ENCODE measurements at places on chromosomes 2 and 18.

DNA sequence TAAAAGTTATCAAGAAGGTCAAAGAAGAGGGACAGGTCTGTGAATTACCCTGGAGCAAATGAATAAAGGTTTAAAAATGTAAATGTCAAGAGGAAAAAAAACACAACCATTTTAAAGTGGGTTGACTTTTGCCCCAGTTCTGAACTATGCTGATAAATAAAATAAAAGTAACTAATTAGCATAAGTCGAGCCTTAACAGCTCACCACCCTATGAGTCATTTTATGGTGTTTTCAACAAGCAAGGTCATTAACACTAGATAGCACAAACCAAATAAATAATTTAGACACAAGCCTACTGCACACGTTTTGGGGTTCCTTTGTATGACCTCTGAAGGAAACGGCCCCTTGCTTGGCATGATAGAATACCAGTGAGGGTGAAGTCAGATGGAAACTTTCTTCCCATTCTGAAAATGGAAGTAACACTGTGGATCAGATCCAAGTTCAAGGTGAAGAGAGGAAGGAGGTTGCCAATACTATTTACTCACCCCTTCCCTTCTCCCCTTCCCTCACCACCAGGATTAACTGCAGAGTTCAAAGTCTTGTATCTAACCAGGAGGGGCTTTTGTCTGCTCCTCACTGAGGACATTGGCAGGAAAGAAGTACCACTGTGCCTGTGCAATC is 380.0 kb upstream of the ACVR2A start:
- DNase-seq: no peak

GRCh38 chr2:157318884-157319283 is 6.7 kb downstream of the ERMN start:
- no peak for DNase-seq

- no peak for DNase-seq
Measured at GRCh38 chr2:184549153-184549552, 49.2 kb upstream of the ZNF804A start.

- no peak for DNase-seq
Measured at GRCh38 chr2:165224941-165225340, 14.3 kb upstream of the SCN2A start.

DNA sequence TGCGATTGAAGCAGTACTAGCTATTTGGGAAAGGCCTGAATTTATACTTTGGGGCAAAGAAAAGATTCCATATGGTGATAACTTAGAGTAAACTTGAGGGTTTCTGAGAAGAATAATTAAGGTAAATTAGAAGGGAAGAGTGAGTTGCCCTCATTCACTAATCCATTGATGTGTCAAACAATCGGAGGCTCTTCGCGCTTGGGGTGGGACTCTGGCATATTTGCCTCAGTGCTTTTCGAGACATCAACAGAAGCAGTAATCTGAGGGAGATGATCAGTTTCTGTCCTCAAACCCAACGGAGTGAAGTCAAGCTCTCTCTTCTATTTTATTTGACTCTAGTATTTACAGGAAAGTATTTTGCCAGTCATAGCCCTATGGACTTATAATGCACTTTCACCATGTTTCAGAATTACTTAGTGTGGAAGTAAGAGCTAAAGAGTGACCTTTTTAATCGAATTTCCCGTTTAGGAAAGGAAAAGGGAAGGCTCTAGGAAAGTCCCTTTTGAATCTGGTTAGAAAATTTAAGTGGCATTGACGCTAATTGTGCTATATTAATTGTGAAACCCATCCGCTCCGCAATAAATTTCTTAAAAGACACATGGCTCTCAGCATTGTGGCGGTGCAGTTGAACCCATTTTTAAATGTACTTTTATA is 1.3 kb downstream of the RAB10 start:
- DNase-seq: no peak

DNA sequence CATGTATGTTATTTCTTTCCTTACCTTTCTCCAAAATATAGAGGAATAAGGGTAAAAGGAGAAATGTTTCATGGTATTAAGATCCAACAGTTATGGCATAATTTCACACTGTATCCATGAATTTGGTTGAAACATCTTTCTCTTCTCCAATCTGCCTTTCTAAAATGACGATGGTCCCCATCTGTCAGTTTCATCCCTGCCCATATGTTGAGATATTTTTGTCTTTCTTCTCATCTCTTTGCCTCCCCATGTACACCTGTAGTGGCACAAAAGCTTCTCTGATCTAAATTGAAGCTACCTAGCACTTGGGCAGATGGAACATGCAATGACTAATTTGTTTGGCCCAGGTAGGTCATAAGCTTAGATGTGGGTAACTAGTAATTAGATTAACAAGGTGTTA is 90.7 kb upstream of the LRRTM1 start:
- no peak for DNase-seq

- no peak for DNase-seq
Measured at GRCh38 chr2:146081459-146081858, 1561.5 kb upstream of the ZEB2 start.

DNA sequence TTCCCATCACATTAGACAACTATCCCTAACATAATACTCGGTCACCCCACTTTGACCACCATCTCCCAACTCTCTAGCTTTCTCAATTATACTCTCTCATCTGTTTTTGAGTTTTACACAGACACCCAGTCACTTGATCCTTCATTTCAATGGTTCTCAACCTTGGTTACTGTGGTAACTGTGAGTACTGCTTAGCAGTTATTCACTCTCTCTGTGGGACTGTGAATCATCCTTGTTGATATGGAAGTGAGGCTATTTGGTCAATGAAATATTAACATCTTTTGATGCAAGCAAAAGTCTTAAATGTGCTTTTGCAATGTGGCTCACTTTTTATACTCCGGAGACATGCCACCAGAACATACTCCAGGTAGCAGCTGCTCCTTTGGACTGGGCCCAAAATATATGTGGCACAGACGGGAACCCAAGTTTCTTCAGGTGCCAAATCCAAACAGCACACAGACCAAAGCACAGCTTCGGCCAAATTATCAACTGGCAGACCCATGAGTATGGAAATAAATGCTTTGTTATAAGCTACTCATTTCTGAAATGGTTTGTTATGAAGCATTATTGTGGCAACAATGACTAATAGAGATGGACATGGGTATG is 75.0 kb upstream of the SLC25A52 start:
- no peak for DNase-seq

DNA sequence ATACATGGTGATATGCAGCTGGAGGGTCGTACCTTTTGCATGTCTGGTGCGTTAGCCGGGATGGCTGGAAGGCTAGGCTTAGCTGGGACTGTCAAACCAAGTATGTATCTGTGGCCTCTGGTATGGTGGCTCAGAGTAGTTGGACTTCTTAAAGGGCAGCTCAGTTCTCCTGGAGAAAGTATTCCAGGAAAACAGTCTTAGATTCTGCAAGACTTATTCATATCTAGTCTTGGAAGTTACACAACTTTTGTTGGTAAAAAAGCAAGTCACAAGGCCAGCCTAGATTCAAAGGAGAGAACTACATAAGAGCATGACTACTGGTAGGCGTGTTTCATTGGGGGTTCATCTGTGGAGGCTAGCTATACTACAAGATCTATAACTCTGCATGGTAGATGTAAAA is 45.5 kb downstream of the EML4 start:
- no peak for DNase-seq

GRCh38 chr2:169162613-169163012 is 93.2 kb downstream of the DHRS9 start:
- no peak for DNase-seq

- no peak for DNase-seq
Measured at GRCh38 chr2:193549661-193550060, 1354.9 kb upstream of the TMEFF2 start.

GRCh38 chr2:20062615-20063545 is 11.5 kb upstream of the LAPTM4A start:
- DNase-seq: no peak

DNA sequence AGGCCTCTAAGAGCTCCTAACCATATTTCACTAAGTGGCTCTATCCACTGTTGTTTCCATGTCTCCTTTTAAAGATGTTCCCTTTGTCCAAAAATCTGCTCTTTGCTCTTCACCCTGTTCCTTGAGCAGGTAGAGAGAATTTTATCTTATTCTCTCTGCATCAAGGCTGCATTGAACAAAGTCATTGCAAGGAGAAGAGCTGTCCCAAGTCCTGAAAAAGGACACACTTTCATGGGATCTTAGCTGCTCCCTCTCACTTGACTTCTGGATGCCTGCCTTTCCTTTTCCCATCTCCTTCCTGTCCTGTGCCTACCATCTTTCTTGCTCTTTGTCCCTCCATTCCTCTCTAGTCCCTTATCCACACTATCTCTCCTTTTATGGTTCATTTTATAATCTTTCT is 235.2 kb upstream of the THSD7B start:
- DNase-seq: no peak

DNA sequence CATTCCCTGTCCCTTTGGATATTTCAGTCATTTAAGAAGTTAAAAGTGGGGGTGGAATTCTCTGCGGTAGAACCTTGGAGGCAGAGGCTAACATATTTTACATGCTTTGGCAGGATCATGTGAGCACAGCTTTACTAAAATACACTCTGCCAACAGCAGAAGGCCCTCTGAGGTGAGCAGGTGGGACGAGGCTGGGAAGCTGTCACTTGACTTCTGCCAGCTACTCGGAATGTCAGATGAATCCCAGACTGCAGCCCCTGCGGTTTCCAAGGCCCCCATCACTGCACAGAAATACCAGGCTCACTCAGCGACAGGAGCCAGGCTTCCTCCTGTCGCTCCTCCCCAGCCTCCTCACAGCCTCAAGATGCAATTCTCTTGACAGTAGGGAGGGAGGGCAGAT is 220.9 kb upstream of the REV1 start:
- no peak for DNase-seq

DNA sequence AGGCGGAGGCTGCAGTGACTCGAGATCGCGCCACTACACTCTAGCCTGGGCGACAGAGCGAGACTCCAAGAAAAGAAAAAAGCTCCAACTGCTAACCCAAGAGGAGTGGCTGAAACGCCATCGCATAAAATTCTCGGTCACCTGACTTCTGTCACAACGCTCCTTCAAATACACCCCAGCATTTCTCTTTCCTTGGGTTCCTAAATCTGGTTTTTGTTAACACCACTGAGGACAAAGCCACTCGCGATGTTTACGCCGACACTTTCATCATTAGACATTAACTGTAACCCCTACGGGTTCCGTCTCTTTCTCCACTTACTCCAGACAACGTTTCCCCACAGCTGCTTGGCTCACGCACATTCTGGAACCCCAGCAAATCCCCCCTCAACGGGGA is 679 bp downstream of the CLK1 start:
- no peak for DNase-seq

DNA sequence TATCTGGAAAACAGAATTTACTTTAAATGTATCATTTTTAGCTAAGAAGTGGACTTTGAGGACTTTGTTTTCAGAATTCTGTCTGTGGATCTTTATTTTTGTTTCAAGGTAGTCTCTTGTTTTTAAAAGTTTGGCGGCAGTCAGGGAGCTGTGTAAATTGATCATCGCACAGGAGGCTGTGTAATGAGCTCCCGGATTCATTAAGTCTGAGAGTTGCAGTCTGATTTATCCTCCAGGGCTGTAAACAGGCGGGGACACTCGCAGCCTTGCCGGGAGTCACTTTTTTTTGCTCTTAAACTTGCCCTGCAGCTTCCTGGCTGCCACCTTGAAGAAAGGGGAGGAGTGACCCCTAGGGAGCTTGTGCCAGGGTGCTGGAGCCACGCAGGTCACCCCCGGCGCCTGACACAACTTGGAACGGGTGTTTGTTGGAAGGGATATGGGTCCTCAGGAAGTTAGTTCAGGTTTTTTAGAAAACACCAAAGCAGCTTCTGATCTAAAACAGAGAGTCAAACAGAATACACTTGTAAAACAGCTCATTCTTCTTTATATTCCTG is 76.2 kb downstream of the DCDC2C start:
- DNase-seq: no peak

- DNase-seq: no peak
Measured at GRCh38 chr2:105383432-105384166, 15.3 kb downstream of the FHL2 start.

DNA sequence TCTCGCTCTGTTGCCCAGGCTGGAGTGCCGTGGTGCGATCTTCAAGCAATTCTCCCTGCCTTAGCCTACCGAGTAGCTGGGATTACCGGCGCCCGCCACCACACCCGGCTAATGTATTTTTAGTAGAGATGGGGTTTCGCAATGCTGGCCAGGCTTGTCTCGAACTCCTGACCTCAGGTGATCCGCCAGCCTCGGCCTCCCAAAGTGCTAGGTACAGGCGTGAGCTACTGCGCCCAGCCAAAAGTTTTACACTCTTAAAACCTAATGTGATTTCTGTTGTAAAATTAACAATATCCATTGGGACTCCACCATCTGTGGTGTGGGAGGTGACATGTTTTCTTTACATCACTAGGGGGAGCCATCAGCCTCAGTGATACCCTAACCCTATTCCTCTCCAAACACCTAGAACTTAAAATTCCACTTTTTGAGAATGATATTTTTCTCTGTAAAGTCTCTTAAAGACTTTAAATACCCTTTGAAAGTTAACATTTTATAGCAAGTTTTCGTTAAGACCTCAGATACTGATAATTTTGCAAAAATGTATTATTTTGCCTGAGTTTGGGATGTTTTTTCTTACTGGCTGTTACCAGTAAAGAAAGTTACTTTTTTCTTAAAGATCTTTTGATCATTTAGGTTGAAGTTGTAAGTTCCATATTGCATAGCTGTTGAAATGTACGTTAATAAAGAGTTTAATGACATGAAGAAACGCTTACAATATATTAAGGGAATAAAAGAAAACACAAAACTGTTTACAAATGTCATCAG is 11.6 kb upstream of the EIF2AK2 start:
- DNase-seq: no peak

- DNase-seq: no peak
Measured at GRCh38 chr18:3873211-3873610, 423.2 kb downstream of the TGIF1 start.

GRCh38 chr18:39424261-39424660 is 1858.7 kb upstream of the CELF4 start:
- no peak for DNase-seq

DNA sequence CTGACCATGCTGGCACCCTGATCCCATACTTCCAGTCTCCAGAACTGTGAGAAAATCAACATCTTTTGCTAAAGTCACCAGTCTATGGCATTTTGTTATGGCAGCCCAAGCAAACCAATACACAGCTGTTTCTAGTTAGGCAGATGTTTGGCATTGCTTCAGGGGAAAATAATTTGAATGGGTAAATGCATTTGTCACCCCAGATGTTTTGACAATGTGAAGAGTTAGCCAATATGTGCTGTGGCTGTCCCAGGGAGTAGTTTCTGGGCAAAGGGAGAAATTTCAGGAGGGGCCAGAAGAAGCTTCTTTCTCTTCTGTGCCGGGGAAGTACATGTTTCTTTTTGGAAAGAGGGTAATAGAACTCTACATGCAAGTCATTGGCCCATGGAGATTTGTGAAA is 619.0 kb downstream of the SLC4A3 start:
- DNase-seq: no peak

GRCh38 chr2:109655287-109655686 is 41.1 kb downstream of the SOWAHC start:
- no peak for DNase-seq

GRCh38 chr2:86249579-86250391 is 50.5 kb downstream of the MRPL35 start:
- no peak for DNase-seq

GRCh38 chr2:216017365-216017764 is 4.0 kb upstream of the MREG start:
- no peak for DNase-seq

GRCh38 chr2:96118698-96119388 is 2.5 kb upstream of the ADRA2B start:
- DNase-seq: peak; percentile 55

- DNase-seq: no peak
Measured at GRCh38 chr2:23401427-23402204, 16.6 kb downstream of the KLHL29 start.

- no peak for DNase-seq
Measured at GRCh38 chr18:36537289-36537688, 239.8 kb downstream of the FHOD3 start.

- no peak for DNase-seq
Measured at GRCh38 chr2:233387225-233387624, 32.9 kb downstream of the DGKD start.

All from upper lobe of right lung (tissue), 1 donor.